ENCODE measurements at places on chromosomes 4 and X.

DNA sequence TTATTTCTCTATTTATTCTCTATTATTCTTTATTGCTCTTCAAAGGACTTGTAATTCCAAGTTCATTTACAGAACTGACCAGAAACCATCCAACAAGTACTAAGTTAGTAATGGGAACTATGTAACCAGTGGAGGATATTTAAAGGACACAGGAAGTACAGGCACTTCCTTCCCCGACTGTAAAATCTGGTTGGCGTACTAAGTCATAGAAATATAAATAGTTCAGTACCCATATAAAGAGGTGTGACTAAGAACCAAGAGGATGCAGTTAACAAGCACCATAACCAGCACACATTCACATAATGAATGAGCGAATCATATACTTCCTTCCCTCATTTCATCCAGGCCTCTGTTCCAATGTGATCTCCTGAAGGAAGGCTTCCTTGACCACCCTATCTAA is 3.6 kb upstream of the EIF4E start:
- DNase-seq, result peak; percentile 80

DNA sequence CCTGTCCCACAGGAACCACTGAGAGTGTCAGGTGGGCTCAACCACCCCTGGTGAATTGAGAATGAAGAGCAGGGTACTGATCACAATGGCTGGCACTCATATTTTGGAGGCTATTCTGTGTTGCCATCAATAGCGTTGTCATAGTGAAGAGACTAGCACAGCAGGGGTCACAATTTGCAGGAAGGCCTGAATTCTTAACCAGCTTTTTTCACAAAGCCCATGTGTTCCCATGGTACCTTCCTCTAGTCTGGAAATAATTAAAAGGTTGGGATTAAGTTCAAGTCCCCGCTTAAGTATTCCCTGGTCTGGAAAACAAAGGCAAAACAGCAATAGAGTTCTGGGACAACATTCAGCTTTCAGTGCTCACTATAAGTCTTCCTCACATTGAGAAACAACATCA is 1051.7 kb downstream of the C4orf33 start:
- no peak for DNase-seq

DNA sequence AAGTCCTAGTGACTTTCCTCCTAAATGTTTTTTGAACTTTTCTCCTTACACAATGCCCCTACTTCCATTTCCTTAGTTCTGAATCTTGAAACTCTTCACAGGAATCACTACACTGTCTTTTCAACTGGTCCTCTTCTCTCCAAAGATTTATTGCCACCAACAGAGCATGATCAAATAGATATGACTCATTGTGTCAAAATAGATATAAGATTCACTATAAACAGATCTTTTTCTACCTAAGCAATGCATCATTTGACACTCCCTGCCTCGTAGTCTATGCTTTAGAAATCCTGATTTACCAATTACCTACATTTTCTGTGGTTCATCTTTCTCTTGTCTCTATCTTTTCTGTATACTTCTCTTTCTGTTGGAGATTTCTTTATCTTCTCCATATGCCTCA is 789.6 kb upstream of the SLIT2 start:
- no peak for DNase-seq

DNA sequence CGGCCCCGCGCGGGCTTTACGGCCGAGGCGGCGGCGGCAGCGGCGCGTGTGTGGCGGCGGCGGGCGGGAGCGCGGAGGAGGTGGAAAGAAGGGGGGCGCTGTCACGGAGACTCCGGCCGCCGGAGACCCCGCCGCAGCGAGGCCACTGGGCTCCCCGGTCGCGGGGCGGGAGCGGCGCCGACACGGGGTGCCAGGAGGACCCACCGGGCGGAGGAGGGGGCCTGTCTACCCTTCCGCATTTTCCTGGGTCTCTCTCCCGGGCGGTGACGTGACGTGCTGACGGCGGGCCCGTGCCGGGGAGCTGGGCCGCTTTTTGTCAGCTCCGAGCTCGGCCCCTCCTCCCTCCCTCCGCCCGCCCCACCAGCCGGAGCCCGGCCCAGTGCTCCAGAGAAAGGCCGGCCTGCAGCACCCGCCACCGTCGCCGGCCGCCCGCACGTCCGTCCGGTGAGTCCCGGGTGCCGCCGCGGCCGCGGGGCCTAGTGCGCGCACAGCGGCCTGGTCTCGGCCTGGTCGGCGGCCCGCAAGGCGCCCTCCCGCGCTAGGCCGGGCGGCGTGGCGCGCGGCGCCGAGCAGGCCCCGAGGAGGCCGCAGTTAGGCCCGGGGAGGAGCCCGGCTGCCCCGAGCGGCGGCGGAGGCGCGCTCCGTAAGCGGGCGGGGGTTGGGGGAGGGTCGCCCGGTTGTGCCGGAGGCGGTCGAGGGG is at the start of gene ZFX:
ZFX (plus strand) TSS at position 379 of the 700 bp plus-strand sequence. CDS start 23,014 bp downstream, outside the sequence.
- DNase-seq, result peak; percentile 54

- no peak for DNase-seq
Observed at GRCh38 chrX:70332600-70332999, 42.7 kb downstream of the KIF4A start.

Measured in cardiac fibroblast (primary cell).